ENCODE measurements at places on chromosomes 4 and X.

DNA sequence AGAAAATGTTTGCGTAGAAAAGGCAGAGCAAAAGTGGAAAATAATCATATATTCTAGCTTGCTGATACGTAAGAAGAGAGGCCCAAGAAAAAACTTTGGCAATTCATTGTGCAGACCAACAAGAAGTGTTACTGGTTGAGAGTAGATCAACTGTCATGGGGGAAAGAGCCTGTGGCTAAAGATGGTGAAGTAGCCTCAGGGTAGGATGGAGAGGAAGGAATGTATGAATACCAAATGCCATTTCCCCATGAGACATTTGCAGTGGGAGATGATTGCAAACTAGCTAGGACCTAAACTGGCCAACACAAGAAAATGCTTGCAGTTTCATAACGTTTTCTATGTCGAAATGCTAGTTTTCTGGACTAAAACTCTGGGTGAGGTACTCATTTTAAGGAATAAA is 47.7 kb upstream of the ADGRL3 start:
- DNase-seq, result no peak

DNA sequence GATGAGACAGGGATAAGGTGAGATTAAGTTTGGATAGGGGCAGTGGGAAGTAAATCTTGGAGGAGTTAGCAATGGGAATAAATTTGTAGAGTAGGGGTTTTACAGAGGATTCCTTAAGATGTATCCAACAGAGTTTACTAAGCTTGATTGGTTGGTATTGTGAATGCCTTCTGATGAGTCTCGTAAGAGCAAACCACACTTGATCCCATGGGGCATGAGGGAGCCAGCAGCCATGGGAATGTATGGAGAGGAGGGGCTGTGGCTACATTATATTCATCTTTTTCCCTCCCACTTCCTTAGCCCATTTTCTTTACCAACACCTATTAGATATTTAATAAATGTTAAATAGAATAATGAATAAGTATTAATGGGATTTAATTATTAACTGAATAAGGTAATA is 126.6 kb upstream of the NDST3 start:
- no peak for DNase-seq

GRCh38 chr4:96134806-96135205 is 294.9 kb downstream of the PDHA2 start:
- no peak for DNase-seq

DNA sequence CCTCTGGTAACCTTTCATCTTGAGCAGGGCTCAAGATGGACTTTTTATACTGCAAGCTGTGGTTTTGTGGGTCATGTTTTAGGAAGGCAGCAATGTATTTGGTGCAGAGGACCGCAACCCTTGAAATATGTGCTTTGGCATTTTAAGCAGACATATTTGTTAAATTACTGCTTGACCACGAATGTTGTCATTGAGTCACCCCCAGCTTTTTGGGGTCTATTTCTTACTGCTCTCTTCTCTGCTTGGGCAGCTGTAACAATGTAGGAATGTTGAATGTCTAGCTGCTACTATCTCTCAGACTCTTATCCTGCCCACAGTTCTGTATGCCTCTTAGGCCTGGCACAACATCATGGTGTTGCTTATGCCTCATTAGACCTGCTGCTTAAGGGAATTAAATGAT is 6.0 kb downstream of the RBPJ start:
- DNase-seq, result no peak

GRCh38 chrX:37409278-37409677 is 60.1 kb downstream of the PRRG1 start:
- no peak for DNase-seq

Data from Right ventricle myocardium superior (tissue), 1 donor.